Endothelial cell of coronary artery (primary cell): ENCODE measurements at places on chromosomes 11 and 22. TPM values are rescaled to one million over a fixed set of nuclear protein-coding genes. Genes with fewer than 3 reads are reported as not detected.

BACE1-AS gene
- 1.8 and 2.5 TPM in 2 replicates for total RNA-seq

CECR2 gene
- total RNA-seq, result 0.19 and 1.2 TPM in 2 replicates

MRE11 gene
- total RNA-seq, result 11.4 and 12.2 TPM in 2 replicates

PTPRCAP gene
- 0.18 and 0.85 TPM in 2 replicates for total RNA-seq

SCGB2A2 gene
- not detected in 2 replicates for total RNA-seq

OR52H1 gene
- 0.18 and 0.19 TPM in 2 replicates for total RNA-seq

RASSF10 gene
- under 0.01 and 0.18 TPM in 2 replicates for total RNA-seq

NUP160 gene
- total RNA-seq, result 21.7 and 28.5 TPM in 2 replicates

SLN gene
- total RNA-seq, result 0.09 TPM in 1 of 2 replicates, not detected in the other

MPST gene
- total RNA-seq, result 95.5 and 117 TPM in 2 replicates

AMOTL1 gene
- 35.2 and 46.5 TPM in 2 replicates for total RNA-seq

DNAJB7 gene
- total RNA-seq, result not detected in 2 replicates

CHADL gene
- total RNA-seq, result 0.28 and 1.1 TPM in 2 replicates

MYO18B gene
- 0.09 and 1.2 TPM in 2 replicates for total RNA-seq

MYOD1 gene
- total RNA-seq, result not detected in 2 replicates

CCDC85B gene
- total RNA-seq, result 83.5 and 102 TPM in 2 replicates

GNAZ gene
- 0.66 and 1.7 TPM in 2 replicates for total RNA-seq

C11orf16 gene
- not detected in 2 replicates for total RNA-seq

CAVIN3 gene
- total RNA-seq, result 39.6 and 119 TPM in 2 replicates

OVCH2 gene
- not detected in 2 replicates for total RNA-seq

MAML2 gene
- 3.7 and 5.0 TPM in 2 replicates for total RNA-seq

RNF215 gene
- 20.4 and 24.8 TPM in 2 replicates for total RNA-seq

OR5P2 gene
- 0.09 TPM in 1 of 2 replicates, not detected in the other for total RNA-seq

NEFH gene
- total RNA-seq, result 0.56 and 0.63 TPM in 2 replicates

NAALADL1 gene
- 6.1 and 12.3 TPM in 2 replicates for total RNA-seq

ELFN2 gene
- total RNA-seq, result 0.09 and 0.47 TPM in 2 replicates

DDTL gene
- 2.4 and 2.5 TPM in 2 replicates for total RNA-seq

OR52N4 gene
- not detected in 2 replicates for total RNA-seq

OR8J1 gene
- not detected in 2 replicates for total RNA-seq

CREBZF gene
- total RNA-seq, result 23.8 and 37.8 TPM in 2 replicates
